ENCODE measurements at places on chromosomes 2 and 18.
A peak's percentile ranks its signal among the peaks of the same experiment; 100 is the strongest.

DNA sequence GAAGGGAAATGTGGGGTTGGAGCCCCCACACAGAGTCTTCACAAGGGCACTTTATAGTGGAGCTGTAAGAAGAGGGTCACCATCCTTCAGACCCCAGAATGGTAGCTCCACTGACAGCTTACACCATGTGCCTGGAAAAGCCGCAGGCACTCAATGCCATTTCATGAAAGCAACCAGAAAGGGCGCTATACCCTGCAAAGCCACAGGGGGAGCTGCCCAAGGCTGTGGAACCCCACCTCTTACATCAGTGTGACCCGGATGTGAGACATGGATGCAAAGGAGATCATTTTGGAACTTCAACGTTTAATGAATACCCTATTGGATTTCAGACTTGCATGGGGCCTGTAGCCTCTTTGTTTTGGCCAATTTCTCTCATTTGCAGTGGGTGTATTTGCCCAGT is 694.7 kb downstream of the CBLN2 start:
- H3K36me3 ChIP-seq = no peaks in the 10 kb centered on the region
- no peak overlapping the region for H3K27ac ChIP-seq
- H3K27me3 ChIP-seq = no peaks in the 10 kb centered on the region
- no peak for DNase-seq
- no peak overlapping the region for H3K4me3 ChIP-seq
- no peaks in the 10 kb centered on the region for H3K4me1 ChIP-seq

DNA sequence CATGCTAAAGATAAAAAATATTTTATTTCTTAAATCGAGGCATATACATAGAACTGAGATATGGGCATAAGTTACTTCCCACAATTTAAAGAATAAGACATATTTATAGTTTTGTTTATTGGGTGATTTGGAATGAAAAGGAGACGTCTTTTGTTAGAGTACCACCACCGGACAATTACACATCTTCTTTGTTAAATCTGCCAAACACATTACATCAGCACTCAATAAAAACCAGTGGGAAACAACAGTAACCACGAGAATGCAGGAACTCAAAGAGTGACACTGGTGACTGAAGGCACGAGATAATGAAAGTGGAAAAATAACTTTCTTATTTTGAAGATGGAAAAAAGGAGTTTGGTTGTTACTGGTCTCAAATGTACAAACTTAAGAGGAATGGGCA is 92.6 kb upstream of the TFCP2L1 start:
- H3K36me3 ChIP-seq = peaks cover 2% of the 10 kb centered on the region
- no peaks in the 10 kb centered on the region for H3K27me3 ChIP-seq
- no peak overlapping the region for H3K27ac ChIP-seq
- no peak overlapping the region for H3K4me3 ChIP-seq
- no peaks in the 10 kb centered on the region for H3K4me1 ChIP-seq
- no peak for DNase-seq

- peak; percentile 69 for DNase-seq
- H3K27me3 ChIP-seq = no peaks in the 10 kb centered on the region
- no peak overlapping the region for H3K4me3 ChIP-seq
- no peak overlapping the region for H3K27ac ChIP-seq
- no peaks in the 10 kb centered on the region for H3K36me3 ChIP-seq
These were observed 214.6 kb downstream of the SETBP1 start for GRCh38 chr18:44895176-44895798.

- H3K27ac ChIP-seq = no peak overlapping the region
- no peaks in the 10 kb centered on the region for H3K27me3 ChIP-seq
- H3K4me1 ChIP-seq = no peaks in the 10 kb centered on the region
- no peaks in the 10 kb centered on the region for H3K36me3 ChIP-seq
These were observed 1136.9 kb upstream of the TMEFF2 start for GRCh38 chr2:193331676-193332075.

- DNase-seq = no peak
- H3K4me1 ChIP-seq = no peaks in the 10 kb centered on the region
- H3K27me3 ChIP-seq = no peaks in the 10 kb centered on the region
- H3K27ac ChIP-seq = no peak overlapping the region
- H3K36me3 ChIP-seq = no peaks in the 10 kb centered on the region
These were observed 327.0 kb upstream of the THUMPD2 start for GRCh38 chr2:40106061-40106460.

- DNase-seq = peak; percentile 75
- H3K27me3 ChIP-seq = no peaks in the 10 kb centered on the region
- no peaks in the 10 kb centered on the region for H3K4me1 ChIP-seq
- no peaks in the 10 kb centered on the region for H3K36me3 ChIP-seq
- no peak overlapping the region for H3K4me3 ChIP-seq
These were observed 354.6 kb upstream of the SETBP1 start for GRCh38 chr18:44325903-44326635.

DNA sequence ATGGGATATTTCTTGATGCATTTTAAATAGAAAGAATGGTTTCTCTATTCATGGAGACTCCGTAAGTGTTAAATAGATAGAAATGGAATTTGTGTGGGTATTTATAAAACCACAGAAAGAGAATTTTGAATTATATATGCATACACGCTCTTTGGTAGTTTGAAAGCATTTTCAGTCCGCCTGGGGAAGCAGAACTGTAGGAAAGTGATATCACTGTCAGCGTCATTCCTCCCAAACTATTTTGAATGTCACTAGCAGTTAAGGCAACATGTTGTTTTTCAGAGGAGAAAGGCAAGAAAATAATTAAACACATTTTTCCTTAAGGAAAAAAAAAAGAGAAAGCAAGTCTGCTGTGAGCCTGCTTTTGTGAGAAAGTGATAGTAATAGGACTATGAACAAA is 8.7 kb upstream of the ERMN start:
- H3K27ac ChIP-seq = no peak overlapping the region
- no peaks in the 10 kb centered on the region for H3K4me1 ChIP-seq
- DNase-seq = no peak
- H3K27me3 ChIP-seq = no peaks in the 10 kb centered on the region
- no peak overlapping the region for H3K4me3 ChIP-seq
- no peaks in the 10 kb centered on the region for H3K36me3 ChIP-seq

GRCh38 chr2:28895189-28895893 is 874 bp downstream of the WDR43 start:
- H3K36me3 ChIP-seq = no peaks in the 10 kb centered on the region
- peak overlapping the region; percentile 98 for H3K4me3 ChIP-seq
- H3K4me1 ChIP-seq = peaks cover 5% of the 10 kb centered on the region
- H3K27ac ChIP-seq = peak overlapping the region; percentile 7

DNA sequence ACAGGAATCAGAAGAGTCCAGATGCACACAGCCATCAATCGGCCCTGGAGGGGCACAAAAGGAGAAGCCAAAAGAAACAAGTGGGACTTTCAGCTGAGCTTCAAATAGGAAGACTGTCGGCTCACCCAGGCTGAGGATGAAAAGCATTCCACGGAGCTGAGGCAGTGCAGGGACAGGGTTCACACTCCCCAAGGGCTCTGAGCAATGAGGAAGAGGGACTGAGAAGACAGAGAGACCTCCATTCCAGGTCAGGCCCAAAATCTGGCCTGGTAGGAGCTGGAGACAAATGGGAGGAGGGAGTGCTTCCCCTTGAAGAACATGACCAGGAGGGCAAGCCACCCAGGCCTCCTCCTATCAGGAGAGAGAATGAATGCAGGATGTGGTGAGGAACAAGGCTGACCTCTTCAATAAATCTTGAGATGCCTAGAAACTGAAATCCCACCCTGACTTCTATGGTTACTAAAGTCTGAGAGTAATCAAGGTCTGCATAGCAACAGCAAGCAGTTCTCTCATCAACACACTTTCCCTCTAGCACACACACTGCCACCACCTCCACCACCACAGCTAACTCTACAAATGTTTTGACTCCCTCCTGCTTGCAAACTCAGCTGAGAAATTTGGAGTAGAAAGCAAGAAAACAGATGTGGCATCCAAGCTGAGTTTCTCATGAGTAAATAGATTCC is 434.4 kb downstream of the TNS1 start:
- H3K4me3 ChIP-seq = no peak overlapping the region
- no peak for DNase-seq
- H3K27me3 ChIP-seq = no peaks in the 10 kb centered on the region
- H3K27ac ChIP-seq = no peak overlapping the region
- no peaks in the 10 kb centered on the region for H3K4me1 ChIP-seq
- H3K36me3 ChIP-seq = no peaks in the 10 kb centered on the region

DNA sequence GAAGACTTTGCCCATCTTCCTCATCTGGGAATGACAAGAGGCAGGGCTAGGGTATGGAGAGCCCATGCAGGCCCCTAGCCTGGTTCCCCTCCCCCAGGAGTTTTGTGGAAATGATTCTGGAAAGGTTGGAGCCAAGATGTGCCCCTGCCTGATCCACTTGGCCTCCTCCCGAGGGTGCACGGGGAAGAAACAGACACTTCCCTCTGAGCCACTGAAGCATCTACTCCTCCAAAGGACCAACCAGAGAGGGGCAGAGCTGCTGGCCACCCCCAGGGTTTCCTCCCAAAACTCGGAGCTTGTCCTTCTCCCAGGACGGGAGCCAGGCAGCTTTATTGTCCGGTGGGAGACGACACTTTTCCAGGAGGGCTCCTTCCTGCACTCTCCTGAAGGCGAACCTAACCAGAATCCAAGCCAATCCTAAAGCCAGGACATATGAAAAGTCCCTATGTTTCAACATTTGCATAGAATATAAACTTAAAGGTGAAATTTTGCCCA is 149.2 kb upstream of the COPS8 start:
- no peak overlapping the region for H3K27ac ChIP-seq
- no peaks in the 10 kb centered on the region for H3K27me3 ChIP-seq
- no peaks in the 10 kb centered on the region for H3K4me1 ChIP-seq
- no peak for DNase-seq
- H3K4me3 ChIP-seq = no peak overlapping the region

DNA sequence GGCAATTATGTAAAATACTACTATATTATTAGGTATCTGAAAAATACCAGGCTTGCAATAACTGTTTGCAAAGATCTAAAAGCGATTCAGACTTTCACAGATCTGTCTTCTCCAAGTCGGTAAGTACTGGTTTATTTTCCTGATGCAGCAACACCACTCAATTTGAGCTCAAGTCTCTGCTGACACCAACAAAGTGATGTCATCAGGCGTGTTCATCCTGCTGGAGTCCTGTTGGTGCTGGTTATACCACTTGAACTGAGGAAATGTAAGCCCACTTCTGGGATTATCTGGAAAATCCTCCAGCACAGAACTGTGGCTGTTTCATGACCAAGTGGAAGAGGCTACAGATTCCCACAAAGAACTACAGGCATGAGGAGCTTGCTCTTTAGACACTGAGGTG is 267.6 kb downstream of the BCL2 start:
- no peaks in the 10 kb centered on the region for H3K4me1 ChIP-seq
- H3K36me3 ChIP-seq = no peaks in the 10 kb centered on the region
- H3K27me3 ChIP-seq = no peaks in the 10 kb centered on the region
- H3K27ac ChIP-seq = no peak overlapping the region
- no peak for DNase-seq

DNA sequence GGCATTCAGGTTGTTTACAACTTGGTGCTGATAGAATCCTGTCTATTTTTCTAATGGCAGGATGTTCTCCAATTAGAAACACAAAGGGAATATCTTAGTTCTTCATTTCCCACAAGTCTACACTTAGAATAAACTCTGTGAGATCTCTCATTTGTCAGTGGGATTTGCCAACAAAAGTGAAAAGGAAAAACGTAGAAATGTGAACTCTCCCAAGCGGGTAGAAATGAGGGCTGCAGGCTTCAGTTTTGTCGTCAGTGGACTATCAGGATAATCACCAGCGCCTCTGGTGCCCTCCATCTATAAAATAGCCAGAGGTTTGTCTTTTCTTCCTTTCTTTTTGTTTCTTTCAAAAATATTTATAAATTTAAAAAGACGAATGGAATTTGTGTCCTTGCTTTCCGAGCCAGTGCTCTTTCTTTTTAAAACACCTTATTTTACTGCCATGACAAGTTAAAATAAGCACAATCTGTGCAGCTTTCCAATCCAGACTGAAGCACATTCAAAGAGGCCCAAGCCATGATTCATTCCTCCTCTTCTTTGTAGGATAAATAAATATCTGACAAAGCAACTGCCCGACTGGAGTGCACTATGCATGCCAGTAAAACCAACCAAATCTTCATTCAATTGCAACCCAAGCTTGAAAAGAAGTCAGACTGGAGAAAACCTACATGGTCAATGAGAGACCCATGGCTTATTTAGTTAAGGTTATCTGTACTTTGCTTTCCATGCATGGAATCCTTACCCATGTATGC is 185.8 kb downstream of the ANKRD44 start:
- no peak for DNase-seq
- H3K36me3 ChIP-seq = no peaks in the 10 kb centered on the region
- H3K27me3 ChIP-seq = no peaks in the 10 kb centered on the region
- H3K4me3 ChIP-seq = no peak overlapping the region
- no peak overlapping the region for H3K27ac ChIP-seq

DNA sequence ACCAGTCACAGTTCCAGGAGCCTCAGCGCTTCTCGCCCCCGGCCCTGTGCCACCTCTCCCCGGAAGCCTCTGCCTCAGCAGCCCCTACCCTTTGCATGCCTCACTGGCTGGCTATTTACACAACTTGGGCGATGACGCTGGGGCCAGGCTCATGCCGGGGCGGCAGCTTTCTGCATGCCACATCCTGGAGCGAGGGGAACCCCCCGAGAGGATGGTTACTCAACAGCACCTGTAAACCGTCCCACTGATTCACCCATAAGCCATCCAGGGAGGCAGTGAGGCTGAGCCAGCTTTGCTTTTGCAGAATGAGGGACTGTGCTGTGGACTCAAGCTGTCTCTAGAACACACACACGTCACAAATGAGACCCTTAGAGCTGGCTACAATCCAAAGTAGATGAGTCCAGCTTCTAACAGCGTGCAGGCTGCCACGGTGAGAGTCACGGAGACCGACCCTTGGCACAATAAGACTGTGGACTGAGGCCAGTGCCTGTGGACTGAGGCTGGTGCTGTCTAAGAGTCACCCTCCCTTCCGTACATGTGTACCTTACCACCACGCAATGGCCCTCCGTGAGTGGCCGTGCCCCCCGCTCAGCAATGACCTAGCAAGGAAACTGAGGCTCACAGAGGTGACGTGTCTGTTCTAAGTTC is 45.6 kb upstream of the ODC1 start:
- no peaks in the 10 kb centered on the region for H3K27me3 ChIP-seq
- H3K4me3 ChIP-seq = no peak overlapping the region
- H3K36me3 ChIP-seq = no peaks in the 10 kb centered on the region
- H3K27ac ChIP-seq = no peak overlapping the region
- H3K4me1 ChIP-seq = no peaks in the 10 kb centered on the region
- DNase-seq = no peak

- H3K27ac ChIP-seq = no peak overlapping the region
- H3K4me3 ChIP-seq = no peak overlapping the region
- DNase-seq = no peak
- no peaks in the 10 kb centered on the region for H3K36me3 ChIP-seq
These were observed 7.7 kb upstream of the EHD3 start for GRCh38 chr2:31226266-31226665.
